Activated CD4-positive, alpha-beta T cell treated with anti-CD3 and anti-CD28 coated beads, Interleukin-2, amount 10 ng/mL, durations not matched to agents 7 days and 5 days (primary cell): ENCODE measurements at places on chromosomes 13 and 19. TPM values are rescaled to one million over a fixed set of nuclear protein-coding genes. Genes with fewer than 3 reads are reported as not detected.

The ZNF723 gene
- total RNA-seq, result not detected

The PRODH2 gene
- total RNA-seq, result not detected

DNA sequence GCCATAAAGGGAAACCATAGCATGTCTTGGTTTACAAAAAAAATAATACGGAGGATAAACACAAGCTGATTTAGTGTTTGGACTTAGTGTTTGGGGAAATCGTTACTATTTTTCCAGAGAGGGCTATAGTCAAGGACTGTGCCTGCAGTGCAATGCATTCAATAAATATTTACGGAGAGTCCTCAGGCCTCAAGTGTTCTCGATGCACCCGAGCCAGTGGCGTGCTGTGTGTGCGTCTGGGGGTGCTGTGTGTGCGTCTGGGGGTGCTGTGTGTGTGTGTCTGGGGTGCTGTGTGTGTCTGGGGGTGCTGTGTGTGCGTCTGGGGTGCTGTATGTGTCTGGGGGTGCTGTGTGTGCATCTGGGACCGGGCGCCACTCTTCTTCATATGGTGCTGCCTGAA is 71.7 kb upstream of the GTF3A start:
- H3K27me3 ChIP-seq, result peaks cover 2% of the 10 kb centered on the region
- peaks cover 10% of the 10 kb centered on the region for H3K4me1 ChIP-seq
- H3K4me3 ChIP-seq, result no peak overlapping the region
- peak overlapping the region; percentile 72 for H3K27ac ChIP-seq

DNA sequence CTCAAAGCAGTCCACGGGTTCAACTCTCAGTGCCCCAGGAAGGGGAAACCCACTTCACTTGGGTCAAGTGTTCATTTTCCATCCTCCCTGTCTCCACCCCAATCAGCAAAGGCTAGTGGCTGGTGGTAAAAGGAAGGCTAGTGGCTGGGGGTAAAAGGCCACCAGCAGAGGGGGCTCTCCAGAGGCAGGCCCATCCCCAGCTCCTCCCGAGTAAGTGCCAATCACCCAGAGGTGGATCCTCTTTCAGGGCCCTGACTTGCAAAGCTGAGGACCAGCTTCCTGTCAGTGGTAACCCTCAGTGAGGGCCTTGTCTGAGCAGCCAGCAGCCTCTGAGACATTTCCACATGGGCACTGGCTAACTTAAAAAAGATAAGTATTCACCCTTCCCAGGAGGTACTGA is 22.0 kb upstream of the TPT1 start:
- DNase-seq, result no peak
- H3K27ac ChIP-seq, result peak overlapping the region; percentile 57
- H3K36me3 ChIP-seq, result peaks cover 55% of the 10 kb centered on the region
- no peak overlapping the region for H3K4me3 ChIP-seq
